Stimulated activated CD8-positive, alpha-beta memory T cell treated with anti-CD3 and anti-CD28 coated beads, Interleukin-7, amount 100 ng/mL, for 1 hour (primary cell): ENCODE measurements at places on chromosomes 11 and 22.

GRCh38 chr22:39907605-39908097 lies 6.8 kb downstream of the GRAP2 start:
- DNase-seq = no peak

DNA sequence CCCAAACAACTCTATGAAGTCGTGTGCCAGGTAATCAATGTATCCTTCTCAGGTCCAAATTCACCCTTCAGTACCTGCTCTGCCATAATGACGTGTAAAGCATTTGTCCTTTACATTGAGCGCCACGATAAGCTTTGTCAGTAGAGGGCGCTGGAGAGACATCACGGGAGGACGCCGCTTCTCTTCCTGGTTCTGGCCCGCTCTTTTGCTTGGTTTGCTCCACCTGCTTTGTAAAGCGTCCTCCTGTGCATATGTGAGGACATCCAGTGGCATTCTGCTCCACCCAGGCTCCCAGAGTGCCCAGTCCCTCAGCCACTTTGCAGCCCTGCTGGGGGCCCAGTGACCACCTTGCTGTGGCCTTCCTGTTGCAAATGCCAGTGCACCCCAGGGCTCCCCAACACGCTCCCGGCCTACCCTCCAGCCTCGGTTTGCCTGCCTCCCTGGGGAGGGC lies 61.1 kb downstream of the WT1 start:
- no peak for DNase-seq

DNA sequence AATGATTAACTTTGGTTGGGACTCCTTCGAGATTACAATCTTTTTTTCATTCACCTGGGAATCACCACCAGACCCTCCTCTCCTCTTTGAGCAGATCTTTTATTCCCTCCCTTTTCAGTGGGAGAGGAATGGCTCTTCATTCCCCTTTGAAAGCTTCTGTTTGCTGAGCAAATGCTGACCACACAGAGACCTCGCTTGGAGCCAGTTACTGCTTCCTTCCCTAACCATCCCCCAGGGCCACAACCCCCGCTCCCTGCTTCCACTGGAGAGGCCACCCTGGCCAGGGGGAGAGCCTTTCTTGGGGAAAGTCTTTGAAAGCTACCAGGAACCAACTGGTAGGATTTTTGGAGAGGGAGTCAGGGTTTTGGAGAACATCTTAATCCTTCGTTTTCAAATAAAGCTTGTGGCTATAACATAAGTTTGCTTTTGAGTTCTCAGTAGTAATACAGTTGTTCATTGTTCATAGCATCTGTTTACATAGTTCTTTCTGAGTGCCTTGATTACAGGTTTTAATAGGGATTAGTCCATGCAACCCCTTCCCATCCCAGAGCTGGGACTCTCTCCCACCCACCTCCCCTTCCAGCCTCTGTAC lies 138.4 kb downstream of the DBX1 start:
- DNase-seq = no peak

DNA sequence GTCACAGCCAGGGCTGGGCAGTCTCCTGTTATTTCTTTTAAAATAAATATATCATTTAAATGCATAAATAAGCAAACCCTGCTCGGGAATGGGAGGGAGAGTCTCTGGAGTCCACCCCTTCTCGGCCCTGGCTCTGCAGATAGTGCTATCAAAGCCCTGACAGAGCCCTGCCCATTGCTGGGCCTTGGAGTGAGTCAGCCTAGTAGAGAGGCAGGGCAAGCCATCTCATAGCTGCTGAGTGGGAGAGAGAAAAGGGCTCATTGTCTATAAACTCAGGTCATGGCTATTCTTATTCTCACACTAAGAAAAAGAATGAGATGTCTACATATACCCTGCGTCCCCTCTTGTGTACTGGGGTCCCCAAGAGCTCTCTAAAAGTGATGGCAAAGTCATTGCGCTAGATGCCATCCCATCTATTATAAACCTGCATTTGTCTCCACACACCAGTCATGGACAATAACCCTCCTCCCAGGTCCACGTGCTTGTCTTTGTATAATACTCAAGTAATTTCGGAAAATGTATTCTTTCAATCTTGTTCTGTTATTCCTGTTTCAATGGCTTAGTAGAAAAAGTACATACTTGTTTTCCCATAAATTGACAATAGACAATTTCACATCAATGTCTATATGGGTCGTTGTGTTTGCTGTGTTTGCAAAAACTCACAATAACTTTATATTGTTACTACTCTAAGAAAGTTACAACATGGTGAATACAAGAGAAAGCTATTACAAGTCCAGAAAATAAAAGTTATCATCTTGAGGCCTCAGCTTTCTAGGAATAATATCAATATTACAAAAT lies 13.4 kb downstream of the OR51B4 start:
- no peak for DNase-seq

DNA sequence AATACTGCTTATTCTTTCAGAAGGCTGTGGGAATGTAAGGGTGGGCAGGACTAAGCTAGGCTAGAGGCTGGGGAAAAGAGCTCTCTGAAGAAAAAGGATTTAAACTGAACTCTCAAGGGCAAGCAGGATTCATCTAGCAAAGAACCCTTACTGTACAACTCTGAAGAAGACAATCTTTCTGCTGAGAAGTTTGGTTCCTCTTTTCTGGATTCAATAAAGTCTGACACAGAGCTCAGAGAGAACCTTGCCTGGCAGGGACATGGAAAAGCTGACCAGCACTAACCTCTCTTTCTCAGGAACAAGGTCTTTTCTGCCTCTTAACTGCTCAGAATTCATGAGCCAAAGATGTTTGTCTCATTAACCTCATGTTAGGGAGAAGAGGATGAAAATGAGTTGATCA lies 388.4 kb upstream of the DDI1 start:
- DNase-seq = no peak

DNA sequence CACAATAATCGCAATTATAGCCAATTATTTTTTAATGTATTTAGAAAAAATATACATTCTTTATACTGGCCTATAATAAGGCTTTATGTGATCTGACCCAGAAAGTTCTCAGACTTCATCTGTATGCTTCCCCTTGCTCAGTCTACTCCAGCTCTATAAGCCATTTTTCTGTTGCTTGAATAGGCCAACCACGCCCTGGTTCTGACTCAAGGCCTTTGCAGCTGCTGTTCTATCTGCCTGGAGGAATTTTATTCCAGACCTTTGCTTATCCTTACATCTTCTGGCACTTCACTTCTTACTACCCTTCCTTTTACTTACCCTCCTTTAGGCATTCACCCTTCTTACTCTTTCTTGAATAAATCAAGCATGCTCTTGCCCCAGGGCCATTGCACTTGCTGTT lies 54.9 kb upstream of the PDE3B start:
- DNase-seq = no peak

DNA sequence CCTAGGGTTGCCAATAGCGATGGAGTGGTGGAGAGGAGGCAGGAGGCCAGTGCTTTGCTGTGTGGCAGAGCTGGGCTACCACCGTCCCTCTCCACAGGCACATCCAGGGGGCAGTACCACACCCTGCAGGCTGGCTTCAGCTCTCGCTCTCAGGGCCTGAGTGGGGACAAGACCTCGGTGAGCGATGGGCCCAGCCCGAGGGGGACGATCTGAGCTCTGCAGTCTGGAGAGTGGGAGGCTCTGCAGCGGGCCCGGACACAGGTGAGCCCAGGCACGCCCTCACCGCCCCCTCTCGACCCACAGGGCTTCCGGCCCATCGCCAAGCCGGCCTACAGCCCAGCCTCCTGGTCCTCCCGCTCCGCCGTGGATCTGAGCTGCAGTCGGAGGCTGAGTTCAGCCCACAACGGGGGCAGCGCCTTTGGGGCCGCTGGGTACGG lies 2.5 kb downstream of the PKP3 start:
- no peak for DNase-seq

- no peak for DNase-seq
Observed at GRCh38 chr11:122304973-122305372, 189.0 kb upstream of the BLID start.

DNA sequence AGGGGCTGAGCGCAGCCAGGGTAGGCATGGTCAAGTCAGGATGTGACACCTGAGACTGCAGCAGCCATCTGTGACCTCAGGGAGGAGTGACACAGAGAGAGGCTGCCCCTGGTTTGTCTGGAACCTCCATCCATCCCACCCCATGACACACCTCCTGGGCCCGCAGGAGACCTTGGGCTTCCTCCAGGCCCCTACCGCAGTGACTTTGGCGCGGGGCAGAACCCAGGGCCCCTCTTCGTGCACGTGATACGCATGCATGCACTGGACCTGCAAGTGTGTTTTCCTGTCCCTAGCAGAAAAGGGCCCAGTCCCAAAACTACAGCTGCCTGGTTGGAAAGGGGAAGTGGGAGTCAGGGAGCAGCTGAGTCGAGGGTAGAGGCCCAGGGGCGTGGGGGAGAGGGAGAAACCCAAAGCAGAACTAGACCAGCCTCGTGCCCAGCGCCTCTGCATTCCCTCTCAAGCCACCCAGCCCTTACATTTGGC lies 7.9 kb upstream of the CYTH4 start:
- DNase-seq = no peak

GRCh38 chr11:8317159-8317558 lies 53.5 kb upstream of the LMO1 start:
- DNase-seq = no peak

DNA sequence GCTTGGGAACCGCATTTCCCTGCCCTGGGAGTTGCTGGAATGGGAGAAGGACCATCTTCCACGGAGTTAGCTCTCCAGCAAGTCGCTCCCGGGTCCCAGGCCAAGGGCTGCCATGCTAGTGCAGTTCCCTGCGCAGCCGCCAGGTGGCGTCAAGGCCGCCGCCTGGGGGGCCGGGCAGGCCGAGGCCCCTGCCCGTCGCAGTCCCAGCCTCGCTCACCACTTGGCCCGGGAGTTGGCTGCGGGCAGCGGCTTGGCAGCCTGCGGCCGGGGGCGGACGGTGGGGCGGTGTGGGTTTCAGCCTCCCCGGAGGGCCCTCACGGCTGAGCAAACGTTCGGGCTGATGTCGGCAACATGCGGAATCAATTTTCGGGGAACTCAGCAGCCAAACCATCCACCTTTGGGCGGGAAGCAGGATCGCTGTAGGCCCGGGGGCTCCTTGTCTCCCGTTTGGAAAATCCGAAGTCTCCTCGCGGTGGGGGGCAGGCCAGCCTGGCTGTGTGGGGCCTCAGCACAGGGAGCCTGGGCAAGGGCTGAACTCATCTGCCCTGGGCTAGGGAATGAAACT lies 415.1 kb downstream of the SOX6 start:
- DNase-seq = no peak

GRCh38 chr11:8800520-8801110 lies 110.4 kb upstream of the AKIP1 start:
- DNase-seq = no peak

GRCh38 chr22:41570221-41570620 lies 9.4 kb downstream of the CSDC2 start:
- no peak for DNase-seq

- DNase-seq = no peak
Observed at GRCh38 chr22:20456722-20457076, 19.1 kb upstream of the SCARF2 start.

DNA sequence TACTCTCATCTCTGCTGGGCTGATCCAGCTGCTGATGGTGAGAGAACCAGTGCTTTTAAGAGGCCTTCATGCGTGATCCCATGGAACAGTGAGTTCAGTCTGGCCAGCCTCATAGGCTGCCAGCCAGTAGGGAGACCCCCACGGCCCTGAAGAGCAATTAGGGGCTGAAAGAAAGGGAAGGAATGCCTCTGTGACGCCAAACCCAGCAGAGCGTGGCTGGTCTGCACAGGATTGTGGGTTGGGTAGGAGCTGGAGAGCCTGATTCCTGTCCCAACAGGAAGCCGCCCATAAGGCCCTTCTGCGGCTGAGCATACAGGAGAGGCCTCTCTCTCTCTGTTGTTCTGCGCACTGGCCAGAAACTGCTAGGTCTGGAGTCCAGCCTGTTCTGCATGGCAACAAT lies 181.5 kb upstream of the E2F8 start:
- DNase-seq = no peak

- no peak for DNase-seq
Observed at GRCh38 chr11:47383071-47383470, 4.7 kb upstream of the SPI1 start.

DNA sequence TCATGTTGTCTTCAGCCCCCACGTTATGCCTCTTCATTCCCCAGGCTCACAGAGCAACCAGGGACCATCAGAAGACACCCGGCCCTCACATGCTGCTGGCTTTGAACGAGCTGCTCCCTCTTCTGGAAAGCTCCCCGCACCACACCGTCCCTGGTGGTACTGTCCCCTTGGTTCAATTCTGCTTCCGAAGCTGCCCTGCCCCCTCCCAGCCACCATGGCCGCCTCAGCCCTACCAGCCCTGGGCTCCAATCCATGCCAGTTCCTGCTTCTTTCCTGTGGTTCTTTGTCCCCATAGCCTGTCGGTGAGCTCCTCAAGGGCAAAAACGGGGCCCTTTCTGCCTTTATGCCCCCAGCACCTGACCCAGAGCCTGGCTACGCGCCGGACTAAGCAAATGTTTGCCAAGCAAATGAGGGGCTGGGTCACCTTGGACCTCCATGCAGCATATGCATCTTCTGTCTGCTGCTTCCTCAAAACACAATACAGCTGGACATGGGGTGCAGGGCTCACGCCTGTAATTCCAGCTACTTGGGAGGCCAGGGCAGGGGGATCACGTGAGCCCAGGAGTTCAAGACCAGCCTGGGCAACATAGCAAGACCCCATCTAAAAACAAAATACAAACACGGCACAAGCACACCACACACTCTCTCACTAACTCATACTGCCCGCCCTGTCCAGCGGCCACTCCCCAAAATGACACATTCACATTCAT lies 21.3 kb downstream of the TNKS1BP1 start:
- DNase-seq = no peak

DNA sequence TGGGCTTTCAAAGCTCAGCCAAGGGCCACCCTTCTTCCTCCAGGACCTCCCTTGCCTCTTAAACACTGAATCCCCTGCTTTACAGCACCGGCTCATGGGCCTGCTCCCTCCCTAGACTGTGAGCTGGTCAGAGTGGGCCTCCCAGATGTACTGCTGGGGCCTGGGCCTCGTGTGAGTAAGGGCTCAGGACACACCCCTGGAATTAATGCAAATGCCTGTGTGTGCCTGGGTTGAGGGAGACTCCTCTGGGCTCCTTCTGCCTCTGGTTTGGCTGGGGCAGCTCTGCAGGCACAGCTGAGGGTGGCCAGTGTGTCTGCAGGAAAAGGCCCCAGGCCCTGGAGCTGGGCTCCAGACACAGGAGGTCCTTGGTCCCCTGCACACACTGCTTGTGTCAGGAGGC lies 24.2 kb downstream of the ALX4 start:
- no peak for DNase-seq

GRCh38 chr11:11985954-11986949 lies 22.2 kb downstream of the DKK3 start:
- no peak for DNase-seq

DNA sequence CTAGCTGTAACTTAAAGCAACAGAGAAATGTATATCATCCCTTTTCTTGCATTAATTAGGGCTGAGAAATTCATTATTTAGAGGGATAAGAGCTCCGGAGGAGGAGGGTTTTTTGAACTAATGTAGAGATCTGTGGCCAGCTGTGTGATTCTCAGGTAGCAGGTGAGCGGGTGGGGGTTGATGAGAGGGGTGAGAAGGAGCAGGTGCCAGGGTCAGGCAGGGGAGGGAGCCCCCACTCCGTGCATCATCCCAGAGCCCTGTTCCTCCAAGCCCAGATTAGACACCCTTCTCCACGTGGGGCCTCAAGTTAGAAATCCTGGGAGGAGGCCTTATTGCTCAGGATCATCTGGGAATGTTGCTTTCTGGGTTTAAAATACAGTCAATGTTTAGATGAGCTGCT lies 24.9 kb downstream of the ZBTB16 start:
- no peak for DNase-seq
